ENCODE measurements at places on chromosomes 3 and 15.

GRCh38 chr3:174858353-174858752 is 781 bp upstream of the NAALADL2 start:
- DNase-seq = no peak

DNA sequence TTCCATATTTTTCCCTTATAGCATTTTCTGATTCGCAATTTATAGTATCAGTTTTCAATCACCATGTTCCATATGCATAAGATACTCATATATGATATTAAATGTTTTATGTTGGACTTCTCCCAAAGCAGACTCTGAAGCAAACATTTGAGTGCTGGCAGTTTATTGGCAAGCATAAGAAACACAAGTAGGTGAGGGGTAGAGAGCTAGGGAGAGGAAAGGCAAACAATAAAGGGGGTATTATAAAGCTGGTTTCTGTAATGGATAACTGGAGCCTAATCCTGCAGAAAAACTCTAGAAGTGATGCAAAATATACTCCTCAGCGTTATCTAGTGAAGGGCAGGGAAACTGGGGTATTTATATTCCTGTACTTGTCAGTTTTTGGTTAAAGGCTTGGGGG is 491.5 kb upstream of the TGFBR2 start:
- no peak for DNase-seq

- no peak for DNase-seq
Observed at GRCh38 chr3:189950258-189950657, 170.4 kb downstream of the P3H2 start.

DNA sequence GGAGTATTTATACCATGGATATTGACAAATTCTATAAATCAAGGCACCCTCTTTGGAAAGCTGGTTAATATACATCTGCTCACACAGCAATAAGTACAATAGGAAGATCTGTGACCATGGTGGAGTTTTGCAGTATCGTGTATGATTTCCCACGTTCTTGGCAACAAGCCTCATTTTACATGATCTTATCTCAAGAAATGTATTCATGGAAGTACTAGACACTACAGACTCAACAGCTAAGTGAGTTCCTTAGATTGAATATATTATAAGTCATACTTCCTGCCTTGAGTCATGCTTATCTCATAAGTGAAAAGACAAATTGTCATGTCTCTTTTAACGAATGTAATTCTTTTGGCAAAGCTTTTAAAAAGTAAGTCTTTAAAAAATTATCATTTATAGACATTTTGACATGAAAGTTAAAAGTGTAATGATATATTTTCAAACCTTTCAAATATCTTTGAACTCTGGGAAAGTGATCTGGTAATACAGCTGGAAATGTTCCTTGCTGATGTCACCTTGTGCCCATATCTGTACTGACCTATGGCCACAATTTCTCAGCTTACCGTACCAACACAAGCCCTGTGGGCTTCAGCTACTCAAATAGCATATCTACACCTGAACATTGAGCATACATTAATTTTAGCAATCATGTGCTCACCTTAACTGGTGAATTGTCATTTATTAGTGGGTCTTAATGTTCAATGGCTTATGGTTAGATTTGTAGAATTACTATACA is 130.3 kb upstream of the TMC3 start:
- DNase-seq = no peak

DNA sequence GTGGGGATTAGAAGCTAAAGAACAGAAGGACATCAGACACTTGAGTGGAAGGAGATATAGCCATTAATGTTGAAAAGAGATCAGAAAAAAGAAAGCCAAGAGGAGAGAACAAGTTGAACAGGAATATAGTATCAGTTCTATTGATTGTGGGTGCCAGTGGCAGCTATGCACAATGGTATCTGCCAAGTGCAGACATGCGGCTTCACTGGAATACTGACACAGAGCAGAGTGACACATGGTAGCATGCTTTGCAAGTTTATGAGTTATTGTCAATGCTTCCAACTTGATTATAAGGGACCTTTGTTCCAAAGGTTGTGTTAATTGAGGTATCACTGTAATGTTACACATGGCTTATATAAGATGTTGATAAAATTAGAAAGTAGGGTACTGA is 42.0 kb upstream of the TP63 start:
- no peak for DNase-seq

DNA sequence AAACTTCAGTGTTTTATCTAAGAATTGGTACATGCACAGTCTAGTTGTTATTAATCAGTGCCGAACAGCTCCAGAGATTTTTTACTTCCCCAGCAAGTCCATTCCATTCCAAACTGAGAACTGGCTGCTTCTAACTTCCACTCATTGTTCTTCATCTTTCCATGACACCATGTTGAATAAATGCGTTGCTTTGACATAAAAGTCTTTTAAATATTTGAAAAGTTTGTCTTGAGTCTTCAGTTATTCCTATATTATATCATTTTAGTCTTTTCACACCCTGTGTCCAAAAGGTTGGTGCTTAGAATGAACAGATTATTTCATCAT is 65.4 kb downstream of the CMSS1 start:
- no peak for DNase-seq

DNA sequence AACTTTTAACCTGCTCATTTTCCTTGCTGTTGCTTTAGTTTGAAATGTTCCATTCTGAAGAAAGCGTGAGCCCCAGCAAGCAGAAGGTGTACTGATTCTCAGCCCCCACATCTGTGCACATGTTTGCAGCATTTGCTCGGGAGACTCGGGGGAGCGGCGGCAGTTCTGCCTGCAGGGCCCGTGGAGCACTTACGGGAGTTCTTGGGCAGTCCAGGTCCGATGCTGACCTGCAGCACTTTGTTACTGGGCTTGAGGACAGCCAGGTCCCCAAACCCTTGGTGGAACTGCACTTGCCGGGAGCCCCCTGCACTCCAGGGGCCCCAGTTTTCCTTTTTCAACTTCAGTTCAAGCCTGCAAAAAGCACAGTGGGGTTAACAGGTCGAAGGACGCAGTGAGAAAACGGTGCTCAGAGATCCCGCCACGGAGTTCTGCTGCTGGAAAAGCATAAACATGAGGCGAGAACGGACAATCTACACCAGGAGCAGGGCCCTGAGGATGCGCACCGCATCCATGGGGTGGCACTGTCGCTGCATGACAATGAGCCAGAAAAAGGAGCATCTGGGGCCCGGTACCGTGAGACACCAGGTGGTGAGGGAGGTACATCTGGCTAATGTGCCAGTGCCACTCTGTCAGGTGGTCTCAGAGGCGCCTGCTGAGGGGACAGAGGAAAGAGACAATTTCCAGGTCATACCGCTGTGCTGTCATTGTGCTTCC is 45.6 kb upstream of the LDHAL6B start:
- no peak for DNase-seq
